Epithelial cell of proximal tubule (primary cell): ENCODE measurements at places on chromosomes 13 and 19. TPM values are rescaled to one million over a fixed set of nuclear protein-coding genes. Genes with fewer than 3 reads are reported as not detected.

The GIPC3 gene
- total RNA-seq: not detected in 2 replicates

The GJB2 gene
- 5.1 and 5.7 TPM in 2 replicates for total RNA-seq

The ZNF546 gene
- 0.17 and 0.87 TPM in 2 replicates for total RNA-seq

The SLC10A2 gene
- total RNA-seq: not detected in 2 replicates

The HPN gene
- total RNA-seq: 2.0 TPM in 1 of 2 replicates, not detected in the other

The TSEN34 gene
- 154 and 174 TPM in 2 replicates for total RNA-seq
